ENCODE measurements at places on chromosomes 13 and 19. TPM values are rescaled to one million over a fixed set of nuclear protein-coding genes. Genes with fewer than 3 reads are reported as not detected.

Gene VAV1
- 4.5 TPM for total RNA-seq

Gene MBD3L2
- total RNA-seq, result not detected

Gene FXYD7
- not detected for total RNA-seq

Gene IZUMO4
- total RNA-seq, result 2.3 TPM

Gene ZNF723
- not detected for total RNA-seq

Gene PDX1
- not detected for total RNA-seq

DNA sequence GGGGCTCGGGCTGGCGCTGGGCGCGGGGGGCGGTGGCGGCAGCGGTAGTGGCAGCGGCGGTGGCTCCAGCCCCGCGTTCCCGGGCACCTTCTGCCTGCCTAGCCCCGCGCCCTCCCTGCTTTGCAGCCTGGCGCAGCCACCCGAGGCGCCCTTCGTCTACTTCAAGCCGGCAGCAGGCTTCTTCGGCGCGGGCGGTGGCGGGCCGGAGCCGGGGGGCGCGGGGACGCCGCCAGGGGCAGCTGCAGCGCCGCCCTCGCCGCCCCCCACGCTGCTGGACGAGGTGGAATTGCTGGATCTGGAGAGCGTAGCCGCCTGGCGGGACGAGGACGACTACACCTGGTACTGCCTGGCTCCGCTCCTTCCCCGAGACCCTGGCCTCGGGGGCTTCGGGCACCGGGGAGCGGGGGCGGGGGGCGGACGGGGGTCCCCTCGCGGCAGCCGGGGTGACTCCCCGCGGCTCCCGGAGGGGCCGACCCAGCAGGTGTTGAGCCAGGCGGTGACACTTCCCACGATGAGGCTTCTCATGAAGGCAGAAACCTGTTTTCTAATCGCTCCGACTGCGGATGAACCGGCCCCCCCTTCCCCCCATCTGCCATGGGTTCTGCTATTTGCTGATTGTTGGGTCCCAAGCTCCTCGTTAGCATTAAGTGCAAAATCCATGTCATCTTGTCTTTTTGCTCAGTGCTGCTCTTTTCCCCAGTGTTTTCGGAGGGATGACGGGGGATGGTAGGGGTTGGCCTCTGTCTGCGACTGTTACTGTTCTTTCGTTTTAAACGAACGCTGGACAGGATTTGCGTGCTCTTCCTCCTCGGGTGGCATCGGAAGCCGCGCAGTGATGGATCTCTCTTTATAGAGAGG lies 943 bp downstream of the SLAIN1 start:
- H3K4me1 ChIP-seq, result peaks cover 16% of the 10 kb centered on the region
- H3K4me3 ChIP-seq, result peak overlapping the region; percentile 94
- H3K27me3 ChIP-seq, result no peaks in the 10 kb centered on the region
- H3K27ac ChIP-seq, result no peak overlapping the region
- H3K36me3 ChIP-seq, result no peaks in the 10 kb centered on the region

DNA sequence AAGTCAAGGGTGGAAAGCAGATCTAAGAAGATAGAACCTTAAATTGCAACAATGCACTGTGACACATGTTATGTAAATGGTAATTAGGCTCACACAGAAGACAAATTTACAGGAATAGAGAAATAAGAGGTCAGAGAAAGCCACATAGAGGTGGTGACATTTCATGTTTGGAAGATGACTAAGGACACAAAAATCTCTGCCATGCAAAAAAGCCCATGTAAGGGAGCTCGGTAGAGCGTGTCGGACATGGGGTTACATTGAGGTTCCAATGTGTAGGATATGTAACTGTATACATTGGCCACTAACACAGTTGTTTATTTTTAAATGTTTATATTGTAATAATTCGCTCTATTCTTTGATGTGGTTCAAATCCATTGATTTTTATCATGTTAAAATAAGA lies 33.7 kb downstream of the SUGT1 start:
- H3K27ac ChIP-seq, result no peak overlapping the region
- no peak for DNase-seq
- H3K4me1 ChIP-seq, result no peaks in the 10 kb centered on the region
- peaks cover 5% of the 10 kb centered on the region for H3K36me3 ChIP-seq
- H3K27me3 ChIP-seq, result no peaks in the 10 kb centered on the region

GRCh38 chr13:71278512-71278911 lies 588.5 kb downstream of the DACH1 start:
- H3K27me3 ChIP-seq, result no peaks in the 10 kb centered on the region
- DNase-seq, result no peak
- H3K4me1 ChIP-seq, result no peaks in the 10 kb centered on the region
- no peaks in the 10 kb centered on the region for H3K36me3 ChIP-seq
- no peak overlapping the region for H3K4me3 ChIP-seq

DNA sequence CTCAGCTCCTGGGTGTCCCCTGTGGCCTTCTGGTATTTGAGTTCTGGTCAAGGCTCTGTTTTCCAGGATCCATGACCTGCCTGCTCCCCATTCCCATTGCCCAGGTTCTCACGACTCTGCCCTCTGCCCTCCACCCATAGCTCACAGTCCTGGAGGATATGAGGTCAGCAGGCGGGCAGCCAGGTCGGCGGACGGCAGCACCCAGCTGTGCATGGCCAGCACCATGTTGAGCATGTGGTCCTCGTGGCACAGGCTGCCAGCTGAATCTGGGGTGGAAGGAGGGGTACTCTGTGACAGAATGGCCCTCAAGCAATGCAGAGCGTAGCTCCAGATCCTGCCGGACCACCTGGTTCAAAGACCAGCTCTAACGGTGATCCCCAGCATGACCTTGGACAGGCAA lies 5.1 kb downstream of the RASGRP4 start:
- no peaks in the 10 kb centered on the region for H3K36me3 ChIP-seq
- DNase-seq, result no peak
- H3K4me3 ChIP-seq, result no peak overlapping the region

- no peaks in the 10 kb centered on the region for H3K36me3 ChIP-seq
- peak overlapping the region; percentile 49 for H3K4me3 ChIP-seq
- H3K27ac ChIP-seq, result peak overlapping the region; percentile 75
Measured at GRCh38 chr19:21604351-21604926, 99.0 kb downstream of the ZNF429 start.

GRCh38 chr19:46040952-46041500 lies at the start of gene IGFL4:
Gene IGFL4, minus strand, starts transcription at chr19:46041002. Its CDS starts 40 bp downstream, at chr19:46040962.
- H3K4me3 ChIP-seq, result no peak within 1 kb of the TSS
- H3K27me3 ChIP-seq, result peaks cover 29% of the 10 kb centered on the region
- no peak within 1 kb of the TSS for H3K27ac ChIP-seq
- no peaks in the 10 kb centered on the region for H3K36me3 ChIP-seq
- DNase-seq, result no peak
- H3K4me1 ChIP-seq, result no peaks in the 10 kb centered on the region

DNA sequence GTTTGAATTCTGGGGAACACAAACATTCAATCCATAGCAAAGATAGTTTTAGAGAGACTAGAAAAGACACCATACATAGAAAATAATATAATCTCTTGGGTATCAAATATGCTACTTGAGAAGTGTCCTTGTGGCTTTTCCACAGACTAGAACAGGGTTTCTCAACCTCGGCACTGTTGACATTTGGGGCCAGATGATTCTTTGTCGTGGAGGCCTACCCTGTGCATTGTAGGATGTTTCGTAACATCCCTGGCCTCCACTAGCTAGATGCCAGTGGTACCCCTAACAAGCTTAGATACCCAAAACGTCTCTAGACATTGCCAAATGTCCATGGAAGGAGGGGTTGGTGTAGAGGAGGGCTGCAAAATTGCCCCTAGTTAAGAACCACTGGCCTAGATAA lies 2.2 kb upstream of the ESD start:
- no peak for DNase-seq
- H3K27me3 ChIP-seq, result no peaks in the 10 kb centered on the region
- no peak overlapping the region for H3K27ac ChIP-seq

DNA sequence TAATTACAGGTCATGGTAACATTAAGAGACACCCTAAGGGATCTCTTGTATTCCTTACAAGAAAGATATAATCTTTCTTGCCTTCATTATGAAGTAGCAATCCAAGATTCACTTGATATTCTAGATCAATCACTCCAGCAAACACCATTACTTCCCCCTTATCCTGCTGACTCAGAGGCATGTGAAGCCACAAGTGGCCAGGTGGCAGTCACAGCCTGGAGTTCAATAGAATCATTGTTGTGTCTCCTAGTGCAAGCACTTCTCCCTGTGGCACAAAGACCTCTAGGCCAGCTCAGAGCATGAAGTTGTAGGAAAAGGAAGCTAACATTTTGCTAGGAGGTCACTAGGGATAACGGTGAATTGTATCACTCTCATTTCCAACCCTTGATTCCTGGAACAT lies 864.3 kb upstream of the ATXN8OS start:
- H3K36me3 ChIP-seq, result no peaks in the 10 kb centered on the region
- H3K4me3 ChIP-seq, result no peak overlapping the region
- DNase-seq, result no peak

DNA sequence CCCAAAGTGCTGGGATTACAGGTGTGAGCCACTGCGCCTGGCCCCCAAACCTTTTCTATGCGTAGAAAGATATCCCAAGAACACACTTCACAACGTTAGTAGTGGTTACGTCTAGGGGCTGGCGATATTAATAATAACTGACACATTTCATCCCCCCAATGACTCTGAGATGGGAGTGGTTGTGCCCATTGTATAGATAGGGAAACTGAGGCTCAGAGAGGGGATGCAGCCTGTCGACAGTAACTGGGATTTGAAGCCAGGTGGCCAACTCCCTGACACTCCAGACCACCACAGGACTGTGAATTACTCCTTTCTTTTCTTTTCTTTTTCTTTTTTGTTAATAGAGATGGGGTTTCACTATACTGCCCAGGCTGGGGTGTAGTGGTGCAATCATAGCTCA lies 25.3 kb upstream of the PTPRS start:
- no peaks in the 10 kb centered on the region for H3K36me3 ChIP-seq
- no peak overlapping the region for H3K27ac ChIP-seq
- H3K4me1 ChIP-seq, result no peaks in the 10 kb centered on the region

- DNase-seq, result no peak
- H3K4me1 ChIP-seq, result no peaks in the 10 kb centered on the region
- H3K27ac ChIP-seq, result no peak overlapping the region
- H3K4me3 ChIP-seq, result no peak overlapping the region
Measured at GRCh38 chr13:51067706-51068105, 43.4 kb downstream of the C13orf42 start.

GRCh38 chr19:56840451-56841192 lies at the start of the genes PEG3 and ZIM2:
Gene PEG3, minus strand, starts transcription at chr19:56840726. Its CDS starts 16,071 bp downstream, at chr19:56824655.
Gene ZIM2, minus strand, starts transcription at chr19:56840726. Its CDS starts 16,449 bp downstream, at chr19:56824277.
- DNase-seq, result peak; percentile 93
- peak within 1 kb of the TSS; percentile 92 for H3K27ac ChIP-seq
- no peaks in the 10 kb centered on the region for H3K36me3 ChIP-seq
- H3K27me3 ChIP-seq, result no peaks in the 10 kb centered on the region
- peaks cover 4% of the 10 kb centered on the region for H3K4me1 ChIP-seq

DNA sequence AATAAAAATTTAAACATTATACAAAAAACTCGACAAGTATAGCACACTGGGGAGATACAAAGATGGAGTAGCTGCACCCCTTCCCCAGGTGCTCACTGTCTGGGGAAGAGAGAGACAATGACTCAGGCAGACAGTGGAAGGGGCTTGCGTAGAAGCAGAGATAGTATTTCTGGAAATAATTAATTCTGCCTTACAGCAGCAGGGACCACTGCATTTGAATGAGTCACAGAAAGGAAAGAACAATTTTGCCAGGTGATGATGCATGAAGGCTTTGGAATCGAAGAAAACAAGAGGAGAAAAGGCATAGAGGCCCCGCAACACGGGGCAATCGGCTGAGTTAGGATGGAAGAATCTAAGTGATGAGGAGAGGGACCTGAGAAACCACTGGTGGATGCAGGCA lies 447.4 kb downstream of the EFNB2 start:
- no peaks in the 10 kb centered on the region for H3K36me3 ChIP-seq
- no peaks in the 10 kb centered on the region for H3K4me1 ChIP-seq
- H3K4me3 ChIP-seq, result no peak overlapping the region
- H3K27ac ChIP-seq, result no peak overlapping the region

DNA sequence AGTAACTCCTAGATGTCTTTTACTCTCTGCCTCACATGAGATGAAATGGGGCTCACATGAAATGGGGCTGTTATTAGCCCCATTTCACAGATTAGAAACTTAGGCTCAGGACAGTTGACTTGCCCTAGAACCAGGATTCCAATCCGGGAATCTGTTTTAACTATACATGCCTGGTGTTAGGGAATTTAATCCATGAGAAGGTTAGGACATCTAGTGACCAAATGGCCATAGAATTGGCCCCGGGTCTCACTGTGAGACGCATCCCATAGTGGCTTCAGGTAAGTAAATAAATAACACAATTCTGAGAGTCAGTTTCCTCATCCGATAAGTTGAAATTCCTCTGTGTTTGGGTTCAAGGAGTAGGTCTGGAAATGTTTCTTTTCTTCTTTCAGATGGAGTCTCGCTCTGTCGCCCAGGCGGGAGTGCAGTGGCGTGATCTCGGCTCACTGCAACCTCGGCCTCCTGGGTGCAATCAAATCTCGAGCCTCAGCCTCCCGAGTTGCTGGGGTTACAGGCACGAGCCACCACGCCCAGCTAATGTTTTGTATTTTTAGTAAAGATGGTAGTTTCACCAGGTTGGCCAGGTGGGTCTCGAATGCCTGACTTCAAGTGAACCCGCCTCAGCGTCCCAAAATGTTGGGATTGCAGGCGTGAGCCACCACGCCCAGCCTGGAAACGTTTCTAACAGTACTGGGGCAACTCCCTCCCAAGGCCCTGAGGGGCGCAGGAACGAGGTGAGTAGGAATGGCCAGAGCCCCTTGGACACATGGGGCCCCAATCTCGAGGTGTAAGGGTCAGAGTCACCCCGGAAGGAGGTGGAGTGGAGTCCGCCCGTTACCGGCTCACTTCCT lies 1.2 kb upstream of the ZNF574 start:
- peaks cover 38% of the 10 kb centered on the region for H3K4me1 ChIP-seq
- no peak for DNase-seq
- peak overlapping the region; percentile 97 for H3K4me3 ChIP-seq

GRCh38 chr19:46204008-46204407 lies 25.5 kb upstream of the IGFL1 start:
- no peak overlapping the region for H3K4me3 ChIP-seq
- H3K27me3 ChIP-seq, result no peaks in the 10 kb centered on the region
- no peaks in the 10 kb centered on the region for H3K4me1 ChIP-seq
- H3K27ac ChIP-seq, result no peak overlapping the region

DNA sequence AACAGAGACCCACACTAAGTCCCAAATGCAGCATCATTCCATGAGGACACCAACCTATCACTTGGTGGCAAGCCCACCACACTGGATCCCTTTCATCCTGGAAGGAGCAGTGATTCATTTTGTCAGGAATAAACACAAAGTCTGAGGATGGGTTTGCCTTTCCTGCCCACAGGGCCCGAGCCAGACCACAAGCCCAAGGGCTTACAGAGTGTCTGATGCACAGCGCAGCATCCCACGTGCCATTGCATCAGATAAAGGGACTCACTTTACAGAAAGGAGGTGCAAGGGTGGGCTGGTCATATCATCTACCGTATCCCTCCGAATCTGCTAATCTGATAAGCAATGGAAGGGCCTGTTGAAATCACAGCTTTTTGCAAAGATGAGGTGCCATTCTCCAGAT lies 12.2 kb upstream of the KCTD15 start:
- no peaks in the 10 kb centered on the region for H3K4me1 ChIP-seq
- DNase-seq, result no peak
- H3K27me3 ChIP-seq, result no peaks in the 10 kb centered on the region
- no peak overlapping the region for H3K27ac ChIP-seq

GRCh38 chr19:40282920-40283319 lies 2.2 kb downstream of the AKT2 start:
- peak; percentile 37 for DNase-seq
- no peak overlapping the region for H3K4me3 ChIP-seq
- peaks cover 74% of the 10 kb centered on the region for H3K4me1 ChIP-seq
- no peaks in the 10 kb centered on the region for H3K27me3 ChIP-seq
